ENCODE measurements at places on chromosomes 2 and 18.

DNA sequence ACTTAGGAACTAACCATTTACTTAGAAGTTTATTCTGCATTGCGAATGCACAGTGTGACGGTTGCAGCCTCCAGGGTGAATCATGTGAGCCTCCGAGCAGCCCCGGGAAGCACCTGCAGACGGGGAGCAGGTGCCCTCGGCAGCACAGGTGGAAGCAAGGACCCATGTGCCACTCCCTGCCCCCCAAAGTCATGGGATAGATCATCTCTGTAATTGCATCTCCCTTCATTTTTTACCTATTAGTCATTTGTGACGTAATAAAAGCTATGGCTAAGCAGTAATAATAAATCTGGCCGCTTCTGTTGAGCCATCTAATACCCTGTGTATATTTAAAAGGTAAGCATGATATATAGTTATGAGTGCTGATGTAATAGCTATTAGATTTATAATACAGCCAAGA, 97.2 kb downstream of the PTGR3 start:
- no peak for DNase-seq

GRCh38 chr2:226270285-226271058, 529.1 kb downstream of the IRS1 start:
- no peak for DNase-seq

DNA sequence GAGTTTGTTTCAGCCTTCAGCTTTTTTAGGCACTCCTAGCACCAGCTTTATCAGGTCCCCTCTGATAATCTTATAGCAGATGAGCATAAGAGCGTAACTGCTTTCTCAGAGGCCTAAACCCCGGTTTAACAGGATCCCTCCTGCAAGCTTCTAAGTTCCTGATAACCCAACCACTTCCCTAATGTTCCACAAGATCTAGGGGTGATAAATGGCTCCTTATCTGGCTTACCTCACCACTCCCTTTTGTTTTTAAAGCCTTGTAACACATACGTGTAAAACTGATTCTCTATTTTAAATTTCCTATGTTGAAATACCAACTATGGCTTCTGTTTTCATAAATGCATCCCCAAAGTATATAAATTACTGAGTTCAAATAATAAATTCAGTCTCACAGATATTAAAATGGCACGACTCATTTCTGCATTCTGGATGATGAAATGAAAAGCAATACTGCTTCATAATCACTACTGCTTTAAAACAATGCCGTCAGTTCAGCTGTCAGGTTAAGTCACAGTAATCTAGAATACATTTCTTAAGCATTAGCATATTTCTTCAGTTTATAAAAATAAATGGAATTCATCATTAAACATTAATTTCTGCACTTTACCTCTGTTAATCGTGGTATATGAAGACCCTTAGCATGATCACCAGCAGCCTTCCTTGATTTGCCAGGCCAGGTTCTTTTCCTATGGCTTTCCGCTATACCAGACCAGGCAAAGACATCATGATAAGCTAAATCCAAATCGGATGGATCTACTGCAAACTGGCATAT, 126.3 kb downstream of the C2orf74 start:
- DNase-seq, result no peak

- no peak for DNase-seq
Measured at GRCh38 chr2:37877457-37878315, 47.4 kb upstream of the RMDN2 start.

- no peak for DNase-seq
Measured at GRCh38 chr2:147214914-147215313, 629.9 kb upstream of the ACVR2A start.

DNA sequence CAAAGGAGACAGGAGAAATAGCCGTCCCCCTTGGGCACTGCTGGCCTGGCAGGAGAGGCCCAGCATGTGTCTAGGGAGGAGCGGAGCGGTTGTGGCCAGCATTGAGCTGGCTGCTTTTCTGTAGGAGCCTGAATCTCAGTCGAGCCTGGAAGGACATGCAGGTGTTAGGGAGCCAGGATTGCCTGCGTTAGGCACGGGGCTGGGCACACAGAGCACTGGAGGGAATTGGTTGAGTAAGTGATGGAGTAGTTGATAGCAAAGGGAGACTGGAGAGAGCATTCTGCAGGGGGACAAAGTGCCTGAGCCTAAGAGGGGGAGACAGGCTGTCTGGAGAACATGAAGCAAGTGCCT, 22.8 kb downstream of the ASAP2 start:
- DNase-seq, result no peak

GRCh38 chr2:37263839-37264238, 32.4 kb downstream of the NDUFAF7 start:
- DNase-seq, result no peak

DNA sequence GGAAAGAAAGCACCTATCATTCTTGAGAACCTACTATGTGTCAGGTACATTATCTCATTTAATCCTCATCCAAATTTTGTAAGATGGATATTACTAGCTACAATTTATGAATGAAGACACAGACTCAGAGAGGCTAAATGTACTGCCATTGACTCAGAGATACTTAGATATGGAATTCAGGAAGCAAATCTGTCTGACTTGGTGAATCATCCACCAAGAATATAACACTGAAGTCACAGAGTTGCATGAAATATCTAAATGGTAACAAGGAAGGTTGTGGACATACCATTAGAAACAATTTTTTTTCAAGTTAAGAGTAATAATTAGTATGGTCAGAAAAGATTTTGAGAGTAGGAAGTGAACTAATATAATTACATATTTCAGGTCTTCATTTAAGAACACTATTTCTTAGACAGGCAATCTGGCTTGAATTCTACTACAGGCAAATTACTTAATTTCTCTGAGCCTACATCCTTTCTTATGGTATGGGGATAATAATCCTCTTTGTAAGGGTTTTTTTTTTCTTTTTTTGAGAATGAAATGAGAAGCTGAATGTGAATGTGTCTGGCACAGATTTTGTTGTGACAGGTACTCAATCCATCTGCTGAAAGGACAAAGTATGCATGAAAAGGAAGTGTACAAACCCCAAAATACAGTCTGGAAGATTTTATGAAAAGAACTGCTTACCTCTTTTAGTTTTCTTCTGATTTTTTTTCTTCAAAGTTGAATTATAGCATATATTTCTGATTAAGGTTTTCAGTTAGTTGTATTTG, 14.8 kb upstream of the C2orf66 start:
- DNase-seq, result no peak

DNA sequence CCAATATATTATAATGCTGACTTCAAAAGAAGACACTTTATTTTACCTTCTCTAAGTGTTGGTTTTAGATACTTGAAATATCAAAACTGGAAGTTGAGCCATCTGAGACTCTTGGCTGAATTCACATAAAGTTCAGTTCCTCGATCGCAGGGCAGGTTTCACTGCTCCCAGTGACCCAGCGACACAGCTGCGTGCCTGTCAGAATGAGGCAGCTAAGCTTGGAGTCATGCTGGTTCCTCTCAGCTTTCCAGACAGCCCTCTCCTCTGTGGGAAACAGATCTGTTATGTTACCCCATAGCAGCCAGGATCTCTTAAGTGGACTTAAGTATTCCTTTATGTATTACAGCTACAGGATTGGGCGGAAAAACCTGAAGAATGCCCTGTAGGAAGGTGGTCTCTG, 142.8 kb upstream of the ALPP start:
- no peak for DNase-seq

GRCh38 chr2:201176081-201176481, 6.9 kb upstream of the CASP10 start:
- no peak for DNase-seq

- no peak for DNase-seq
Measured at GRCh38 chr2:108614043-108614545, 79.8 kb downstream of the LIMS1 start.
